ENCODE measurements at places on chromosomes 4 and X. TPM values are rescaled to one million over a fixed set of nuclear protein-coding genes. Genes with fewer than 3 reads are reported as not detected.

RUFY3 gene
- 10.4 TPM for total RNA-seq

TMEM156 gene
- 17.8 TPM for total RNA-seq

CT45A10 gene
- not detected for total RNA-seq

LONRF3 gene
- total RNA-seq = 2.5 TPM

TLR2 gene
- 1.1 TPM for total RNA-seq

GYPA gene
- not detected for total RNA-seq

HPF1 gene
- total RNA-seq = 17.4 TPM

SSX4B gene
- not detected for total RNA-seq

PRSS12 gene
- 0.26 TPM for total RNA-seq

TSPAN7 gene
- total RNA-seq = 3.2 TPM

Measured in A549 treated with ZK216348 at 1 μM for 4 hours (cell line).